ENCODE measurements at places on chromosomes 3 and 15.

GRCh38 chr3:34075975-34076374 is 277.5 kb downstream of the PDCD6IP start:
- no peak for DNase-seq

DNA sequence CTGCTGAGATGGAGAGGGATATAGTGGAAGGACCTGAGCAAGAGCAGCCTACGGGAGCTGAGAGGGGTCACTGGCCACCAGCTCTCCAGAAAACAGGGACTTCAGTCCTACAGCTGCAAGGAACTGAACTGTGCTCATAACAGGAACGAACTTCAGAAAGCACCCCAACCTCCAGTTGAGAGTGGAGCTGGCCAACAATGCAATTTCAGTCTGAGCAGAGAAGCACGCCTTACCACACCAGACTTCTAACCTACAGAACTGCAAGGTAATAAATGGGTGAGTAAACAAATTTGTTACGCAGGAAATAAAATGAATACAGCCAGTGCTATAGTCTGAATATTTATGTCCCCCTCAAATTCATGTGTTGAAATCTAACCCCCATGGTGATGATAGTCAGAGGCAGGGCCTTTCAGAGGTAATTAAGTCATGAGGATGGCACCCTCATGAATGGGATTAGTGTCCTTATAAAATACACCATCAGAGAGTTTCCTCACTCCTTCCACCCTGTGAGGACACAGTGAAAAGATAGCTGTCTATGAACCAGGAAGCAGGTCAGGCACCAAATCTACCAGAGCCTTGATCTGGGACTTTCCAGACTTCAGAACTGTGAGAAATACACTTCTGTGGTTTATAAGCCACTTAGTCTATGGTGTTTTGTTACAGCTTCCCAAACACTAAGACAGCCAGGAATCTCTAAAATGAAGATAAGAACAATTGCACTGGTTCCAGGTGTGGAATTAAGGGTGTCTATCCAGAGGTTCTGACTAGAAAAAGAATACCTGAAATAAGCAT is 58.6 kb downstream of the SYNM start:
- no peak for DNase-seq

DNA sequence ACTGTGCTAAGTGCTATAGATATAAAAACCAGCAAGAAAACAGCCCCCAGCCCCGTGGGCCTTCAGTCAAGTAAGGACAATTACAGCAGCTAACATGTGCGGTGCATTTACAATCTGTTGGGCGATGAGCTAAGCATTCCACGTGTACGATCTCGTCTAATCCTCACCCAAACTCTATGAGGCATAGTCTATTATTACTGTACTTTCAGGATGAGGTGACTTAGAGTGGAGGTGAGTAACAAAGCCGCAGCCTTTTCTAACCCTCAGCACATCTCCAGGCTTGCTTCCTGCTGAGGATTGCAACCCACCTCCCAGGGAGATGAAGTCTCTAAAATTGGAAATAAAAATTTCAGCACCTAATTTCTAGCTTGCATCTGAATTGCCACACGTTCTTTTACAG is 53.2 kb upstream of the MCF2L2 start:
- DNase-seq: peak; percentile 19

DNA sequence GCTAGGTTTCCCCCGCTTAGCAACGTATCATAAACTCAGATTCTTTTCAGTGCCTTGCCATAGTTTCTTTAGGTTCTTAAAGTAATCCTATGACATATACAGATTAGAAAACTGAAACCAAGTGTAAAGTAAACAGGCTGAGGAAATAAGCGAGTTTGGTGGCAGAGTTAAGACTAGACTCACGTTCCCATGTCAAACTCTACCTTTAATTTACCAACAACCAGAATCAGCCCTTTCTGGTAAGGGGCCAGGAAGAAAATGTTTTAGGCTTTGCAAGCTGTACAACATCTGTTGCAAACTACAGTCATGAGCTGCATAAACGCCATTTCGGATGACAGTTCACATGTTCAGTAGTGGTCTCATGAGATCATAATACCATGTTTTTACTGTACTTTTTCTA is 128.0 kb upstream of the PRICKLE2 start:
- no peak for DNase-seq

DNA sequence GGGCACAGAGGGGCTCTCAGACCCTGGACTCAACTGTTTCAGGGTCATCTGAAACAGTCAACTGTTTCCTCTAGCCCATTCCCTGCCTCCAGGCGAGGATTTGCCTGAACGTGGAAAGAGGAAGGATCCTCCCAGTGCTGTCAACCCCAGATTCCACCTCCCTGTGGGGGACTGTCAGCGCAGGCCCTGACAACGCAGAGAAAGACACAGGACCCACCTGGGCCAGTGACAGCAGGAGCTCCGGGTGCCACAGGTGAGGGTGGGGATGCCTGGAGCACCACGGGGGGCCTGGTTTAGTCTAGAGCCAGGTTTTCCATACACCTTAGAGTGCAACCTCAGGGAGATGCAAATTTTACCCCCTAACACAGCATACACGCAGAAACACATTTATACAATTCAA is 19.5 kb upstream of the LAMP3 start:
- DNase-seq: no peak

GRCh38 chr3:98589331-98590036 is 3.9 kb downstream of the CPOX start:
- no peak for DNase-seq

GRCh38 chr15:92069308-92070250 is 216.1 kb downstream of the SLCO3A1 start:
- DNase-seq: peak; percentile 58

DNA sequence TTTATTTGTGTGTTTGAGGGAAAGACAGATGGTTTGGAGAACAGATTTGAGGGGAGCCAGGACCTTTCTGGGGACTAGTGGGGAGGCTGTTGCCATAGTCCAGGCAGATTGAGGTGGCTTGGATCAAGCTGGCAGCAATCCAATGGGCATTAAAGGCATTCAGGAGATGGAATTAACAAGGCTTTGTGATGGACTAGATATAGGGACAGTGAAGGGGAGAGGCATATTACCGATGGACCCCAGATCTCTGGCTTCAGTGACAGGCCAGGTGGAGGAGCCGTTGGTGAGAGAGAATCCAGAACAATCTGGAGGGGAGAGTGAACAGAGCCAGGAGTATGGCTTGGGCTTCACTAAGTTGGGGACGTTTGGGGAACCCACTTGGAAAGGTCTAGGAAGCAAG is 124.8 kb downstream of the EEFSEC start:
- no peak for DNase-seq

GRCh38 chr15:67307156-67307555 is 52.6 kb downstream of the IQCH start:
- no peak for DNase-seq

DNA sequence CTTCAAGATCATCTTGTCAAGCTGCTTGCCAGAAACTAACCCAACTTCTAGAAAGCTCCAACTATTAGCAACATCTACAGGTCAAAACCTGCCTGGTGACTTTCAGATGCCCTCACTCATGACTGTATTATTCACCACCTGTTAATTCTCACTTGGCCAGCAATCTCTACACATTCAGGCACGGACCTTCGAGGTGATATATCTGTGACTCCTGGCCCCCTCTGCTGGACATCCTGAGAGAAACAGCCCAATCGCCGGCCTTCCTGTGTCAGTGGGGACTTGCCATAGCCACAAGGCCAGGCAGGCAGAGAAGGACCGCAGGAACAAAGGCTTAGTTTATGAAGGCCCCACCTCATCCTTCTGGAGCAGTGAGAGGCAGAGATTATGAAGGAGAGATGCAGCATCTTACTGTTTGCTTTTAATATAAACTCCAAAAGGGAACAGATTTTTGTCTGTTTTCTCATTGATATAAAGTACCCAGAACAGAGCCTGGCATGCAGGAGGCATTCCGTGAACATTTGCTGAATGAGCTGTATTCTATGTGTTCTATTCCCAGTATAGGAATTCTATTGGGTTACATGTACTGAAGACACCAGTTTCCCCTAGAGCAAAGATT is 24.4 kb upstream of the OCA2 start:
- DNase-seq: peak; percentile 59

- DNase-seq: no peak
Observed at GRCh38 chr3:142724682-142725356, 985 bp downstream of the TRPC1 start.

DNA sequence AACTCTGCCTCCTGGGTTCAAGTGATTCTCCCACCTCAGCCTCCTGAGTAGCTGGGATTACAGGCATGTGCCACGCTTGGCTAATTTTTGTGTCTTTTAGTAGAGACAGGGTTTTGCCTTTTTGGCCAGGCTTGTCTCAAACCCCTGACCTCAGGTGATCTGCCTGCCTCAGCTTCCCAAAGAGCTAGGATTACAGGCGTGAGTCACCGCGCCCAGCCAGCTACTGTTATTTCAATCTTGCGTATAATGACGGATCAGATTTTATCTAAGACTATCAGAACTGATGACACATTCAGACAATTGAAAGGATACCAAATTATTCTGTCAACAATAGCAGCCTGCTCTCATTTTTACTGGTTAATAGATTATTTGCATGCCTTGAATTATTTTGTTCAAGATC is 612.2 kb downstream of the ZIC1 start:
- DNase-seq: no peak
